HCEC 1CT (cell line): ENCODE measurements at places on chromosomes 1 and 21.

- no peak for DNase-seq
These were observed 8.2 kb downstream of the KRTAP27-1 start for GRCh38 chr21:30329203-30329875.

DNA sequence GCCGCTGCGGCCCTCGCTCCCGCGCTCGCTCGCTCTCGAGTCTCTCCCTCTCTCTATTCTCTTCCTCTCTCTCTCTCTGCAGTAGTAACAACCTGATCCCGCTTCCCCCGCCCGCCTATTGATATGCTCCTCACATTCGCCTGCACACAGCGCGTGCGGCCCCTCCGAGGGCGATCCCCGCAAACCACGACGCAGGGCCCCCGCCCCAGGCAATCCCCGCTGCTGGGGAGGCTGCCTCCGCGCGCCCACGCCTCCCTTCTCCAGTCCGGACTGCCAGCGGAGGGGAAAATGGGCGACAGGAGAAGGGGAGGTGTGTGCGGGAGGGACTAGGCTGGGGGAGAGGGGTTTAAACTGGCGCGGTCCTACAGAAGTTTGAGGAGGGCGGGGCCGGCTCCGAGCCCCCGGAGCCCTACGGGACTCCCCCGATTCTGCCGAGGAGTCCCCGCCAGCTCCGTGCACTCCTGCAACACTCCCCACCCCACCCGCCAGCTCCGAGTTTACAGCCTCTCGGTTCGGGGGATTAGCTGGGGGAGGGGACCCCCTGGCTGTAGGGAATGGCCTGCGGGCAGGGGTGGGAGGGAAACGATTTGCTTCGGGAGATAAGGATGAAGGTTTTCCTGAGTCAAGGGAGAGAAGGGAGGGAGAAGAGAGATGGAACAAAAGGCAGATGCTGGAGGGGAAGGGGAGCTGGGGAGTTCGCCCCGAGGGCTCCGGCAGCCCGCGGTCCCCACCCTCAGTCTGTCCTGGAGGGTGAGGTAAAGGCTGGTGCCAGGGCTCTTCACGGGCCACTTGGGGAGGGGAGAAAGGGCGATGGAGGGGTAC lies 66.6 kb downstream of the SYT2 start:
- no peak for DNase-seq

DNA sequence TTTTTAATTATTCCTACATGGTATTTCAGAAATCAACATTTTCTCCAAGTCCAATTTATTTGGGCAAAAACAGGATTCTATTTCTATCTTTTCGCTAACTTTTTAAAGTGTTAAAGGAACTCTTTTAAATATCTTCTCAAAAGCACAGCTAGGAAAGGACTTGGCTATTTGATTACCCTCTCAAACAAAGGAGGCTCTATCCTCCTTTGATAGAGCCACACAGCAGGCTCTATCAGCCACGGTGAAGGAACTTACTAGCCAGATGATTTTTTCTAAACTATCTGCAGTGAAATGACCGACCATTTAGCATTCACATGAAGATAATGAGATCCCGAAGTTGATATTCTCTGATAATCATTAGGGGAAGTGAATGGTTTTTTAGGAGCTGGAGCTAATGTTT lies 9.1 kb downstream of the ANGPTL7 start:
- DNase-seq: no peak

DNA sequence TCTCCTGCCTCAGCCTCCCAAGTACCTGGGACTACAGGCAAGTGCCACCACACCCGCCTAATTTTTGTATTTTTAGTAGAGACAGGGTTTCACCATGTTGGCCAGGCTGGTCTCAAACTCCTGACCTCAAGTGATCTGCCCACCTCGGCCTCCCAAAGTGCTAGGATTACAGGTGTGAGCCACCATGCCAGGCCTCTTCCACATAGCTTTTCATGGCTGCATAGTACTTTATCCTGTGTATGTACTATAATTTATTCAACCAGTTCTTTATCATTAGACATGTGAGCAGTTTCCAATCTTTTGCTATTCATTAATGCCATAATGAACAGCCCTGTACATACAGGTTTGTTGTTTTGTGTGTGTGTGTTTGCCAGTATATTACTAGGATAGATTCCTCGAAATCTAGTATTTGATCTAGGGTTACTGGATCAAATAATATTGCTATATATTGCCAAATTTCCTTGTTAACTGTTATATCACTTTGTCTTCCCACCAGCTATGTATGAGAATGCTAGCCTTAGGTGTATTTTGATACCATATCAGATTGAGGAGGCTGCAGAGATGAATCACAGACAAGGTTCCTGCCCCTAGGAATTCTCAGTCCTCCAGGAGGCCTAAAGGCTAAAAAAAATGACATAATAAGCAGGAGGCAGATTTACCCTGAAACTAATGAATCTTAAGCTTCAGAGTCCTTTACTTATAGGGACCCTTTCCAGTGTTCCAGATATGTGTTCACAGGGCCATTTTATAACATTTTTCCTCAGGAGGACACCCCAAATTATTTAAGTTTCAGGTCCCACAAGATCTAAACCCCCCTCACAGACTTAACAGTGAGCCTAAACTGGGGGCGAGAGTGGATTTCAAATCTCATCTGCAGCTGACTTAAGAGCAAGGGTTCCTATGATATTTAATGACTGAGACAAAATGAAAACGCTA lies 2.1 kb upstream of the PDIK1L start:
- no peak for DNase-seq

GRCh38 chr1:204799630-204800029 lies 71.0 kb upstream of the NFASC start:
- DNase-seq: no peak

GRCh38 chr1:29709704-29710280 lies 473.5 kb downstream of the PTPRU start:
- no peak for DNase-seq

DNA sequence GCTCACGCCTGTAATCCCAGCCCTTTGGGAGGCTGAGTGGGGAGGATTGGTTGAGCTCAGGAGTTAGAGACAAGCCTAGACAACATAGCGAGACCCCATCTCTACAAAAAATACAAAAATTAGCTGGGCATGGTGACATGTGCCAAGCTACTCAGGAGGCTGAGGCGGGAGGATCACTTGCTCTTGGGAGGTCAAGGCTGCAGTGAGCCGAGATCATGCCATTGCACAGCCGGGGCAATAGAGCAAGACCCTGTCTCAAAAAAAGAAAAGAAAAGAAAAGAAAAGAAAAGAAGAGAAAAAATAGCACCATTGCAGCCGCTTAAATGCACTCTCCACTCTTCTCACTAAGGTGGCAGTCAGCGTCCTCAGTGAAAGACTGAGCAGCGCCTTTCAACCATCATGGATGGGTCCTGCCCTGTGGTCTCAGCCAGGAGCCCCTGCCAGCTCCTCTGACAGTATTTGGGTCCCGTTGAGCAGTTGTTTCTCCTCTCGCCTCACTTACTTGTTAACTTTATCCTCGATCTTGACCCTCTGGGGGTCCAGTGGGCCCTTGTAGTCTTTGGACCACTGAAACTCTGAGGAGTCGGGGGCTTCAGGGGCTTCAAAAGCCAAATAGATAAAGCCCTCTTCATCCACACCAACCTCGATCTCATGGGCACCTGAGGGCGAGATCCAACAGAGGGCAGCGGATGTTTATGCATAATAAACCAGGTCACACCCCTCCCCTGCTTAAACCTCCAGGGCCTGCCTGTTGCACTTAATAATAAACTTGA lies 36.9 kb downstream of the MYOM3 start:
- no peak for DNase-seq

- DNase-seq: no peak
These were observed 6.1 kb downstream of the CAPZA1 start for GRCh38 chr1:112625696-112626095.

DNA sequence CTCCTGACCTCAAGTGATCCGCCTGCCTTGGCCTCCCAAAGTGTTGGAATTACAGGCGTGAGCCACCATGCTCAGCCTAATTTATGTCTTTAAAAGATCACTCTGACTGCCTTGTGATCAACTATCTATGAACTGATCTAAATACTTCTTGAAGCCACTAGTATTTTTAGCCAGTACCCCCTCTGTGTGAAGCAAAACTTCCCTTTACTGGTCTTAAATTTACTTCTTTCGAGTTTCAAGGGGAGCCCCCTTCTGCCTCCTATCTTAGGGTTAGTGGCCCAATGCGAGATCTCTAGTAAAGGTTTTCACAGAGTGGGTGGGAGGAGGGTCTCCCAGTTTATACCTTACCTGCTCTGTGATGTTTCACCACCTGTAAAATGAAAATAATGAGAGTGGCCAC lies 66.1 kb upstream of the RPL11 start:
- DNase-seq: no peak

- DNase-seq: peak; percentile 40
These were observed 71.6 kb upstream of the C1orf21 start for GRCh38 chr1:184315254-184315653.

GRCh38 chr1:180898441-180899219 lies 14.1 kb upstream of the KIAA1614 start:
- no peak for DNase-seq

DNA sequence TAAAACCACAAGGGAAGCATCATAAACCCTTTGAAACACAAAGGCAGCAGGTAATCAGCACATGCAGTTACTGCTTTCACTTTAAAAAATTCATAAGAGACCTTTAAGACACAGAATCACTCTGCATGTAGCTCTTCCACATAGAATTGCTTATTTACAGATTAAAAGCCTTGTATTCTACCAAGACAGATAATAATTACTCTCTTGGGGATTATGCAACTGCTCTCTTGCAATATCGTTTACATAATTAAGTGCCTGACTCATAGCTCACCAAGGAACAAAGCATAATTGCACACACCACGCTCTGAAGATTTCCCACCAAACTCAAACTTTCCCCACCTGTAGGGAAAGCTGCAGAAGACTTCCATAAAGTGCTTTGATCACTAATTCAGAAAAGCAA lies 87.9 kb downstream of the VAV3 start:
- DNase-seq: peak; percentile 1

DNA sequence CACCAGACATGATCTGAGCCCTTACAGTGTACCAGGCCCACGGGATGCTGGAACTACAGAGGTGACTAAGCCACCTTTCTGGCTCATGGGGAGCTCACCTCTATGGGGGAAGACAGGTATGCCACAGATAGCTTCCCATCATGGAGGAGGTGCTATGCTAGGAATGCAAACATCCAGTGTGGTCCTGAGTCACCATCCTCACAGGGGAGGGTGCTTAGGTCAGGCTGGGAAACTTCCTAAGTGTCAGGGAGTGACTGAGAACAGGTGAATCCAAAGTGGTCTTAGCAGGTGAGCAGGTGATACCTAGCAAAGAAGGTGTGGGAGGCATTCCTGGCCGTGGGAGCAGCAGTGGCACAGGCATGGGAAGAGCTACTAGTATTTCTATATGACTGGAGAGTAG lies 8.6 kb upstream of the RASSF5 start:
- DNase-seq: no peak

GRCh38 chr1:203077956-203078355 lies 7.9 kb downstream of the MYOG start:
- no peak for DNase-seq

- DNase-seq: no peak
These were observed 30.2 kb downstream of the PLEKHO1 start for GRCh38 chr1:150179867-150180266.

DNA sequence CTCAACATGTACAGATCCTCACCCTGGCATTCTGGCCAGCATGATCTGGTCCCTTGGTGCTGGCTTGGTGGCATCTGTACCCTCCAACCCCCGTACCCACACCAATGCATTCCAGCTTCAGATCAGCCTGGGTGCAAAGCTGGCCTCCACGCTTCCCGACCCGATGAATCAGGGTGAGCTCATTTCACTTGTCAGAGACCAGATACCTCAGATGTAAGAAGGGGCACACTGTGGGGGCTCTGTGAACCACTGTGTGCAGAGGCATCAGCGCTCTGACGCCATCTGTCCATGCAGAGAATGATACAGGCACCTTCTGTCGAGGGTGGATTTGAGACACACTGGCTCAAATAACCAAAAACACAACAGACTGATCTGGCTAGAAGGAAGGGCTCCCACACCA lies 76.6 kb downstream of the DMRTB1 start:
- DNase-seq: peak; percentile 29

- no peak for DNase-seq
These were observed 95.9 kb downstream of the CAMTA1 start for GRCh38 chr1:6880951-6881690.

DNA sequence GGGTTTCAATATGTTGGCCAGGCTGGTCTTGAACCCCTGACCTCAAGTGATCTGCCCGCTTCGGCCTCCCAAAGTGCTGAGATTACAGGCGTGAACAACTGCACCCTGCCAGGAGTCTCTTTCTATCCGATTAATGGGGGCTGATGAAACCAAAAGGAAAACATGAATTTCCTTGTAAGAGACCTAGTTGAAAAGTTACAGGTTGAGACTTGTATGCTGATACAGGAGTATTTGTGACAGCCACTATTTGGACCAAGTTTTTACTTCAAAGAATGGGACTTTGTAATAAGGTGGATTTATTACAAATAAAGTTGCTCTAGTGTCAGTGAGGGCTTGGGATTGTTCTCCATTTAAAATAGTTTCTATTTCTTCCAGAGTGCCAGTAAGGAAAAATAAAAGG lies 43.6 kb upstream of the TMEM61 start:
- DNase-seq: no peak

- no peak for DNase-seq
These were observed 819.0 kb upstream of the ADGRL4 start for GRCh38 chr1:79825551-79825950.

DNA sequence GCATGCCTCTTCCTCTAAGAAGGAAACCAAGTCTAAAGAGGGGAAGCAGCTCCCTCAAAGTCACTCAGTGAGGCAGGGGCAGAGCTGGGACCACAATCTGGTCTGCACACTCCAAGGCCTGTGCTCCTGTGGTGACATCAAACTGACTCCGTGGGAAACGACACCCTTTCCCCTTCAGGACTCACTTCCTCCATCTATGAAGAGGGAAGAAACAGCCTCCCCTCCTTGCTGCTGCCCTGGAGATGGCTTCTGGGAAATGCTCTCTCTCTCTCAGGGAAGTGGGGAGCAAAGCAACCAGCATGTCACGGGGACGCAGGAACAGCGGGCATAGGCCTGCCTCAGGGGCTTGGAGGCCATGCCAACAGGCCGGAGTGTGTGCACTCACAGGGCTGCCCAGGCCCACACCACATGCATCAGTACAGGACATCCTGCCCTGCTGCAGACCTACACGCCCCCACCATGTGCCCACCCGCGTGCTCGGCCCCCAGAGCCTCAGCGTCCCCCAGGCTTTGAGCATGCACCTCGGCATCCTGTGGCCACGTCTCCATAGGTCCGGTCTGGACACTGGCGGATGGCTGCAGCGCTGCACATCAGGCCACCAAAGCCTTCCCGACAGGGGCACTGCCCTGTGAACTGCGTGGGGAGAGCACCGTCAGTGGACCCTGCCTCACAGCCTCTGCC lies 25.7 kb downstream of the LAMB3 start:
- no peak for DNase-seq

- DNase-seq: peak; percentile 95
These were observed 8.2 kb upstream of the SSX2IP start for GRCh38 chr1:84698151-84699110.

DNA sequence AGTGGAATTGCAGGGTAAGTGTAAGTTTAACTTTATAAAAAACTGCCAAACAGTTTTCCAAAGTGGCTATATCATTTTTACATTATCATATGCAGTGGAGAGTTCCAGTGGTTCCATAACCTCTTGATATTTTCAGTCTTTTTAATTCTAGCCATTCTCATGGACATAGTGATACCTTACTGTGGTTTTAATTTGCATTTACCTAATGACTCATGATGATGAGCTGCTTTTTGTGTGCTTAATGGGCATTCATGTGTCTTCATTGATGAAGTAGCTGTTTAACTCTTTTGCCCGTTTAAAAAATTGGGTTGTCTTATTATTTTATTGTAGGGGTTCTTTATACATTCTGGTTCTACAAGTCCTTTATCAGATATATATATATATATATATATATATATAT lies 29.4 kb downstream of the SNX27 start:
- DNase-seq: no peak
